Liver (tissue), 10 donors: ENCODE measurements at places on chromosomes 12 and 14.

DNA sequence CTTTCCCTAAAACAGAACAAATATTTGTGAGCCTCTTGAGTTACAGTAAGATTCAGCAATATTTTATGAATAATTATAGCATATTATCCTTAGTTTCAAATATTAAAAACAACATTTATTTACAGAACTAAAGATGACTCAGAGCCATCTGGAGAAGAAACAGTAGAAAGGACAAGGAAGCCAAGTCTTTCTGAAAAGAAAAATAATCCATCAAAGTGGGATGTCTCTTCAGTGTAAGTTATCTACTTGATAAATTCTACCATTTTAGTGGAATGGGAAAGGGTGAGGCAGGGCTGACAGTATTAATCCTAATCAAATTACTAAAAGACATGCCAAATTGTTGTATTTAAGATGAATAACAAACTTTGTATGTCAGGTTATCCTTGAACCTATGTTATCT lies 88.1 kb downstream of the DNAI7 start:
- no peak for DNase-seq

DNA sequence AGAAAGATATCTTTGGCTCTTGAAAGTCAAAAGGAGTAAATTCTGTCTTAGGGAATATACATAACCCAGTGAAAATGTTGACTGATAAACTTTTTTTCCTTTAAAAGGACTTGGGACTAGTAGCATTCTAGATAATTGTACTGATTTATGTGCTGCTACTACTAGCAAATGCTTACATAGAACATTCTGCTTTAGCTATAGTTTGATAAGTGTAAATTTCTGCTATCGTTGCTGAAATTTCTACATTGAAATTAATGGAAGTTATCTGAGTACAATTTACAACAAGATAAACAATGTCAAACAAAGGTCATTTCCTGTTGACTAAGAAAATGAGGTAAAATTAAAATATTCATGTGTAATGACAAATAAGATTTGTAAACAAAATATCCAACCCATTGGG lies 48.3 kb upstream of the CNTN1 start:
- no peak for DNase-seq

- DNase-seq = peak; percentile 76
Measured at GRCh38 chr12:113422030-113422885, at the start of gene SDSL. Gene SDSL (plus strand): TSS chr12:113422380. CDS start chr12:113427983, 5,603 bp downstream.

- no peak for DNase-seq
Measured at GRCh38 chr12:662566-663292, 516 bp downstream of the NINJ2 start.

DNA sequence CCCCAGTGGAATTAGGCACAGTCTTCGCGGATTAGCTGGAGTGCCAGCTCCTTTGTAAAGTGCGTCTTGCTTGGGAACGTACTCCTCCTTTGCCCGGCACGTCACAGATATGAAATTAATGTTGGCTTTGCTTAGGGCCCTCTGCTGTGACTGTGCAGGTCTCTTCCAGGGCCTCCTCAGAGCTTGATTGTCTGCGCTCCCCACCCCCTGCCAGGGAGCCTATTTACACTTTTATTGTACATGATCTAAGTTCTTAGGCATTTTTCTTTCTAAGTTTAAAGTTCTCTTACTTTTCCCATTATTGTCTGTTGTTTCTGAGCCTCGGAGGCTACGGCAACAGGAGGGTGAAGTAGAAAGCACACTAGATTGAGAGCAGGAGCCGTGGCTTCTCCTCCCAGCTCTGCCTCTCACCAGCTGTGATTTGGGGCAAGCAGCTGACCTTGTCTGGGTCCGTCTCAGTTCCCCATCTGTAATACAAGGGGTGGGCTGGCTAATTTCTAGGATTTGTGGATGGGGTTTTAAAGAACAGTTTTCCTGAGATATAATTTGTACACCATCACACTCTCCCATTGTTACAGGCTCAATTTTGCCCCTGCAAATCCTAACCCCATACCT lies 81.8 kb downstream of the TSPAN9 start:
- no peak for DNase-seq

GRCh38 chr14:81353691-81354323 lies 46.3 kb downstream of the STON2 start:
- DNase-seq = no peak
